ENCODE measurements at places on chromosomes 2 and 18. TPM values are rescaled to one million over a fixed set of nuclear protein-coding genes. Genes with fewer than 3 reads are reported as not detected.

- peak; percentile 75 for DNase-seq
These were observed 14.1 kb downstream of the MSGN1 start for GRCh38 chr2:17830053-17831034.

The CHRND gene
- not detected for total RNA-seq

DNA sequence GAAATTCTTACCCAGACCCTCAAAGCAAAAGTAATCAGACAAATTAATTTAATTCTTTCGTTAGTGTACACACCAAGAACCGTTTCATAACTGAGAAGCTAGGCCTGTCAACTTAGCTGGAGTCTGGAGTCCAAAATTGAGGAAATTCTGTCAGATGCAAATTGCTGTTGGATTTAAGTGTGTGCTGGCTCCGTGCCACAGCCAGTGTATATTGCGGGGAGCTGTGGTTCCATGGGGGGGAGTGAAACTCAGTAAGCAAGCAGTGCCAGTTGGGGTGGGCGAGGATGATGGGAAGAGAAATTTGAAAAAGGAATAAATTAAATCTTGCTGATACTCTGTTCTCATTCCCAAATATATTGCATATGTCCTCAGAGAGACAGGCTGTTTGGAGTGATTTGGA is 4.0 kb downstream of the ARPC2 start:
- DNase-seq = no peak

DNA sequence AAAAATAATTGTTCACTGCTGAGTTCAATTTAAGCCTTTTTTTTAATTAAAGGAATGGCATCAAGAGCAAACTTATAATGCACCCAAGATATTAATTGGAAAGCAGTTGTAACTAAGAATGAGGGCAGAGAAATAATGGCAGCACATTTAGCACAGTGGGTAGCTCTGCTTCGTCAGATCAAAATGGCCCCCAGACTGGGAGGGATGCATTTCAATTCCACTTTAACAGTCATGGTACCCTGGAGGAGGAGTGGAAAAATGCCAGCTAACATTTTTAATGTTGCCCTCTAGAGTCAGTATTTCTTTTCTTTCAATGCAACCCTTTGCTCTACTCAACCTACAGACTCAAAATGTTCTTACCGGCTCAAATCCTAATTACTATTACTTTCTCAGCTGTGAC is 504.8 kb upstream of the SETBP1 start:
- no peak for DNase-seq

GRCh38 chr18:61991201-61991600 is 98.4 kb upstream of the RNF152 start:
- no peak for DNase-seq

The G6PC2 gene
- not detected for total RNA-seq

Data from foreskin keratinocyte (primary cell).